ENCODE measurements at places on chromosomes 4 and X.

DNA sequence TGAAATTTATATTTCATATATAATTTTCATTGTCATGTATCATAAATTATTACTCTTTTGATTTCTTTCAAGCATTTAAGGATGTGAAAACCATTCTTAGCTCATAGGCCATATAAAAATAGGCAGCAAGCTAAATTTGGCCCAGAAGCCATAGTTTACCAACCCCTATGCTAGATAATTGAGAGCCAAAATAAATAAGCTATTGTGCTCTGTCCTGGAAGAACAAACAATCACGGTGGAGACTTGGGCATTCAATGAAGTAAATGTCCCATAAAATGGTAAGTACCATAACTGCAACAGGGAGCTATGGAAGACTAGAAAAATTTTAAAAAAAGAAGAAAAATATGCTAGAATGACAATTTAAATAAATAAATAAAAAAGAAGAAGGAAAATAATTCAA is 60.9 kb upstream of the PACRGL start:
- no peak for DNase-seq

DNA sequence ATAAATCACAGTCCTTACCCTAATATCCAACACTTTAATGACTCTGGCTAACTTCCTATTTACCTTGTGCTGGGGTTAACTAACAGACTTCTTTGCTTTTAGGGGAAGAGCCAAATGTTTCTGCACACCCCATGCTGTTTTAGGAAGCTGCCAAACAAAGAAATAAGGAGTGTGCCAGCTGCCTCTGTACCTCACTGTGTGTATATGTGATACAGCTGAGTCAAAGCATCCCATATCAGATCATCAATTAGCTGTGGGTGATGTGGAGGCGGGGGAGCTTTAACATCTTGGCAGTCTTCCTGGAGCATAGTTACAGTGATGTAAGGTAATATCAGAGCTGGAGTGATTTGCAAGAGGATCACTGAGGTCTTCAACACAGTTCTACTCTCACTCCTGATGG is 95.4 kb downstream of the COL25A1 start:
- peak; percentile 70 for DNase-seq

GRCh38 chr4:80362578-80363181 is 27.1 kb downstream of the CFAP299 start:
- peak; percentile 22 for DNase-seq

DNA sequence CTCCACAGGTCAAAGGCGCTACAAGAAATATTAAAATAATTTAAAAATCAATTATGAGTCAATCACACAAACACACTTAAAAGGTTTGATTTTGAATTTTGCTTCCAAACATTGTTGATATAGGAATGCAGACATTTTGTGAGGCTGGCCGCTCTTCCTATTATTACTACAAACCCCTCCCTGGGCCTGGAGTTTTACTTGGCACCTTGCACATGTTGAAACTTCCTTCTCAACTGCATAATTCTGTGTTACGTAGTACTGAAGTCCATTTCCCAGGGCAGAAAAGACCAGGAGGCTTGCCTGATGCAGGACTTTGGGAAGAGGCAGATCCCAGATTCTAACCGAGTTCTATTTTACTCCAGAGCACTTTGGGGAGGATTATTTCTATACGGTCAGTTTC is 71.5 kb downstream of the CYTL1 start:
- DNase-seq, result no peak

- DNase-seq, result peak; percentile 69
Measured at GRCh38 chr4:7630568-7631287, 196.0 kb upstream of the PSAPL1 start.

- DNase-seq, result no peak
Measured at GRCh38 chrX:135421932-135422809, at the start of gene SMIM10L2A. SMIM10L2A (plus strand) TSS chrX:135421944; CDS start chrX:135422132, 188 bp downstream.

- no peak for DNase-seq
Measured at GRCh38 chrX:153925739-153926551, at the start of gene ARHGAP4. ARHGAP4 (minus strand) TSS chrX:153926264; CDS start chrX:153926202, 62 bp downstream.

DNA sequence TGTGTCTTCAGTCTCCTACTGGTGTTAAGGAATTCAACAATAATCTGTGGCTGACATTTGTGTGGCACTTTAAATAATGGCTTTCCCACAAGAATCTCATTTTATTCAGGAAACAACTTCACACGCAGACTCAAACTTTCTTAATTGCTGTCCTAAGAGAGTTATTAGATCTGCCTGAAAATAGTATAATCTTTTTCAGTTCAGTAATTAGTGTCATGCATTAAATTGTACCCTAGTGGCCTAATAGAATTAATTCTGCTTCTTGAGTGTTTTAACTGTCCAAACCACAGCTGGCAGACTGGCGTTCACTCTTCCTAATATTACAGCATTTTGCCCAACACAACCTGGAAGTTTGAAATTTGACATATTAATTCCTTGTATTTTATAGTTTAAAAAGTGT is 107.1 kb downstream of the GRIA2 start:
- DNase-seq, result no peak

GRCh38 chr4:153781717-153782416 is 7.0 kb downstream of the SFRP2 start:
- DNase-seq, result no peak

DNA sequence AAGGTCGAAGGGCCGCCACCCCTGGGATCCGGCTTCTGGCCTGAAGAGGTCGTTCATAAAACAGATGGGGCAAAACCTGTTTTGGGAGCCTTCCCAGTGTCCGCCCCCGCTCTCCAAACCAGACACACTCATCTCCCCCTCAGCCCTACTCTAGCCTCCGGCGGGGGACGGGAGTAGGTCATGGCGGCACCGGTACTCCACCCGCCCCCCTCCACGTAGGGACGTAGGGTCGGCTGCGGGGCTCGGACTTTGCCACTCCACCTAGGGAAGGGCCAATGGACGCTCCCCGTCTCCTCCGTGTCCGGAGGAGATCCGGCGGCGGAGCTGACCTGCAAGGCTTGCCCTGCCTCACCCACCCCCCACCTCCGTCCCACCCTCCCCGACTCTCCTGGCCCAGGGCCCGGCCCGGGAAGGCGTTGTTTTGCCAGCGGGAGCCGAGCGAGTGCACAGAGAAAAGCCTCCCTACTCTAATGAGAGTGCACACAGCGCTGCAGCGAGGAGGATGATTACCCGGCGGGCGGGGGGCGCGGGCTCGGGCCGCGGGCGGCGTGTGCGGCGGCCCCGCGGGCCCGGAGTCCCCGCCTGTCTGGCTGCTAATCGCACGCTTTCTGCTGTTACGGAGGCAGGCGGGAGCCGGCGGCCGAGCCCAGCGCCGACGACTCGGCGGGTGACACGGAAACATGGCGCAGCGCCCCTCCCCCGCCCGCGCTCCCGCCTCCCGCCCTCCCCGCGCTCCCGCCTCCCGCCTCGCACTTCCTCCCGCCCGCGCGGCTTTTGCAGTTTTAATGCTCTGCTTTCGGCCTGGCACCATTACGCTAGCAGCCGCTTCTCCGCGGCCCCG is 8.3 kb upstream of the BCOR start:
- DNase-seq, result peak; percentile 28

- DNase-seq, result no peak
Measured at GRCh38 chrX:103183912-103184311, 31.0 kb upstream of the BEX4 start.

GRCh38 chr4:140789759-140790158 is 33.6 kb upstream of the TBC1D9 start:
- DNase-seq, result no peak

DNA sequence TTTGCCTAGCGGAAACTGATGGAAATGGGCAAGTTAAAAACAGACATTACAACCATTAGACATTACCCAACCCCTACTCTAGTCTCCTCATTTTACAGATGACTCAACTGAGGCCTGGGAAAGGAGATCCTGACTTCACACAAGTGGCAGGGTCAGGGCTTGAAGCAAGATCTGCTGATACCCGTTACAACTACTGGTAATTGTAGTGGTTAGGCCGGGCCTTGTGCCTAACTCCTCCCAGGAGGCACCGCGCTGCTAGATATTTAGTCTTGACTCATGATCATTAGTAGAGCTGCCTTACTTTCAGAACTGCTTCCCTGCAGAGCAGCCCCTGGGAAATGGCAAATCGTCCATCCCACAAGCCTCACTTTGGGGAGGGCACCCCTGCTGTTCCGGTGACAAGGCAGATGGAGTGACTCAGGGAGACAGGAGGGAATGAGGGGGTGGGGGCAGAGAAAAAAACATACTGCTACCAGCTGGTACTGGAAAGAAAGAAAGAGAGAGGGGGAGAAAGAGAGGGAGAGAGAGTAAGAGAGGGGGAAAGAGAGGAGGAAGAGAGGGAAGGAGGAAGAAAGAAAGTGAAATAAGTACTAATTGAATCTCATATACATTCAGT is 12.2 kb downstream of the ARHGEF6 start:
- DNase-seq, result peak; percentile 48

GRCh38 chr4:8343967-8344331 is 74.4 kb downstream of the HTRA3 start:
- no peak for DNase-seq

DNA sequence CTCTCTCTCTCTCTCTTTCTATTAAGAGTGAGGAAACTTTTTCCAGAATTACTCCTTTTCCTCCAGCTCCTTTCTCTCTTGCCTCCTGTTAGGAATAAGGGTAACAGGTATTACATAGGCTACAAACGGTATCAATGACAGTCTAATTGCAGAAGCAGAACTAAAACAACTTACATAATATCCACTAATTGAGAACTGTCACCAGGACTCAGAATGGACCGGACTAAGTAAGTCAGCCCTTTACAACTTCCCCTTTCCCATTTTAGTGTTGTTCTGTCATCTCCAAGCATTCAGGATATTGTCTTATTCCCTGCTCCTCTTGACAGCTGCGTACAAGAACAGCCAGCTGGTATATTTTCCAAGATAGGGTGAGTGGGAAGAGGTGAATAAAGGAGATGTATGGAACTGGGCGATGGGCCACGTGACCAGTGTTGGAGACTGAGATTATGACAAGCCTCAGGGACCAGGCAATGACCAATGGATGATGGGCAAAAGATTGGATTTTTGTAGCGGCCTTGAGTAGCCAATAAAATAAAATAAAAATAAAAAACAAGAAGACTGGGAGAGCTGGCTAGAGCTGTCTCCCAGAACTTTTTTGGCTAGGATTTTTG is 2.3 kb upstream of the FNIP2 start:
- DNase-seq, result no peak

GRCh38 chrX:42077675-42078074 is 154.3 kb upstream of the CASK start:
- no peak for DNase-seq

- DNase-seq, result no peak
Measured at GRCh38 chr4:100069207-100069606, 119.1 kb upstream of the H2AZ1 start.

GRCh38 chr4:164579270-164579942 is 174.5 kb upstream of the SMIM31 start:
- no peak for DNase-seq

- no peak for DNase-seq
Measured at GRCh38 chrX:118961866-118962560, 12.4 kb upstream of the LONRF3 start.

- DNase-seq, result no peak
Measured at GRCh38 chr4:188417181-188417580, 277.9 kb downstream of the TRIML1 start.

DNA sequence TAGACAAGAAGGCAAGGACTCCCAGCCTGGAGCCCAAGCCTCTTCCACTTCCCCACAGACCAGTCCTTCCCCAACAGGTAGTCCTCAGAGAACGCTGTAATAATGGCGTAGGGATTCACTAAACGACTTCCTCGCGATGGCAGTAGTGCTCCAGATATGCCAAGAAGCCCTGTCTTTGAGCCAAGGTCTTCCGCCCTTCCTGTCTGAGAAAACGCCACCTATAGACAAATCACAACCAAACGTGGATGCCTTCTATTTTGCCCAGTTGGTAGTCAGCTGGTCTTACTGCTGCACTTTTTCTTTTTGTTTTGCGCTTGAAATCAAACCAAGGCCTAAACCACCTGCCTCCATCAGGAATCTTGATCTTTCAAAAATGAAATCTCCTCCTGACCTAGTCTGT is 203.3 kb downstream of the OR13H1 start:
- DNase-seq, result peak; percentile 62

DNA sequence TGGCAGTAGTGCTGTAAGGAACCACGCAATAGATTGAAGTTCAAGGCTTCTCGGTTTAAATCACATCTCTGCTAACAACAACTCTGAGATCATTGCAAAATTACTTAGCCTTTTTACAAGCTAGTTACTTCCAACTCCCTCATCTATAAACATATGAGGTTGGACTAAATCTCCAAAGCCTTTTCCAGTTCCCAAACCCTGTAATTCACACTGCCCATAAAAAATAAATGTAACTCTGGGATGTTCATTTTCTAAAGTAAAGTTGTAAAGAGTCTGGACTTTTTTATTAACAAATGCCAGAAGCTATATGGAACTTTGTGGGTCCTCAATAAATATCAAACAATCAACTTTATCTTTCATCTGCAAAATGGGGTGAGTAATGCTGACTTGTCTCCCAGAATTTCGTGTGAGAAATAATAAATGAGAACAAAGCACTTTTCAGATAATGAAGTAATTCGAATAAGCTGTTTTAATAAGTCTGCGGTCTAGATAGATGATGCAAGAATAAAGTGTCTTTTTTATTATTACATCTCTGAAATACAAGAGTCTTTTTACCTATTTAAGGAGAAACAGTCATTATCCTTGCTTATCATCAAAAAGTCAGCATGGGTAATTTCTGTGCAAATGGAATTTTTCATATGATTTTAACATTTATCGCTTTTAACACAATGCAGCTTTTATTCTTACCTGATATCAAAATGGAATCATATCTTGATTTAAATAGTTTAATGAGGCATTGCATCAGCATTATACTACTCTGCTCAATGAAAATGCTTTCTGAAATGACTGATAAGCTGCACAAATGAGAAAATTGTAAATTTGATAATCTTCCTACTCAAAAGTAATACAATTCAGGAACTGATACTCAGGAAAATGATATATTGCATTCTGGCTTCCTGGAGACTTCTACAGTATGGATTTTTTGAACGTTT is 252.6 kb downstream of the BANK1 start:
- no peak for DNase-seq

DNA sequence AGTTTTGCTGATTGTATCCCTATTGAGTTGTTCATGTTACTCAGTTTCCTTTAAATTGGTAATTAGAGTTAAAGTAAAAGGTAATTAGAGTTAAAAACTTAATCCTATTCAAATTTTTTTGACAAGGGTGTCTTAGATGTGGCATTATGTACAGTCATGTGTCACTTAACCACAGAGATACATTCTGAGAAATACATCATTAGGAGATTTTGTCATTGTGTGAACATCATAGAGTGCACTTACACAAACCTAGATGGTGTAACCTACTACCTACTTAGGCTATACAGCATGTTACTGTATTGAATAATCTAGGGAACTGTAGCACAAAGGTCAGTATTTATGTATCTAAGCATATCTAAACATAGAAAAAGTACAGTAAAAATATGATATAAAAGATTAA is 39.2 kb downstream of the BEX3 start:
- no peak for DNase-seq

- DNase-seq, result no peak
Measured at GRCh38 chr4:77865259-77865658, 2.6 kb downstream of the MRPL1 start.

DNA sequence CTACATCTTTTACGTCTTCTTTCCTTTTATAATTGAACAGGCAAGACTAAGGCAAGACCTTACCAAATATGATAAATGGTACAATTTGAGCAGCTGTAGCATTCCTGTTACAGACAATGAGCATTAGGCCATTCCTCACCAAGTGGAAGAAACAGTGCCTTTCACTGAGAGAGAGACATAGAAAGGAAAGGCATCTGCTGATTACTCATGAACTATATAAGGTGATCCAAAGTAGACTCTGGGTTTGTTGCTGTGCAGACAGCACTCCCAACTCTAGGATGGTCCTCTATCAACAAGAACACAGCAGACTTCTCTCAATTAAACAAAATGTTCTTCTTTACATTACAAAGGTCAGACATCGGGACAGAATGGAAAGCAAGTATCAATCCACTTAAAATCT is 91.9 kb downstream of the FAM13A start:
- DNase-seq, result peak; percentile 18

GRCh38 chrX:39227371-39227770 is 426.1 kb downstream of the MID1IP1 start:
- DNase-seq, result no peak

Data from NCI-H226 (cell line).